Activated CD4-positive, alpha-beta memory T cell treated with anti-CD3 and anti-CD28 coated beads, Interleukin-2, amount 10 ng/mL, durations not matched to agents 7 days and 5 days (primary cell): ENCODE measurements at places on chromosomes 5 and 9. TPM values are rescaled to one million over a fixed set of nuclear protein-coding genes. Genes with fewer than 3 reads are reported as not detected.

DNA sequence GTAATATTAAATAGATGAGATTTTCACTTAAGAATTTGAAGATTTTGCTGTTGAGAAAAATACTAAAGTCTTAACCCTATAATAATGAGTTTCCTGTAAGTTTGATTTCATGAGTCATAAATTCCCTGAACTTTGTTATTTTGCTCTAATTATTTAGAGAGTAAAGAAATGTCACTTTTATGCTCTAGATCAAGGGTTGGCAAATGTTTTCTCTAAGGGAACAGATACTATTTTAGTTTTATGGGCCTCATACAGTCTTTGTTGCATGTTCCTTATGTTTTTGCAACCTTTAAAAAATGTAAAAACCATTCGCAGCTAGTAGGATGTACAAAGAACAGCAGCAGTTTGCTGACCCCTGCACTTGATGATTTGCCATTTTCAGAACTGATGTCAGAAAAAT lies 480 bp upstream of the TXNDC8 start:
- peaks cover 1% of the 10 kb centered on the region for H3K27me3 ChIP-seq
- DNase-seq = no peak
- no peaks in the 10 kb centered on the region for H3K36me3 ChIP-seq
- H3K27ac ChIP-seq = no peak overlapping the region
- no peaks in the 10 kb centered on the region for H3K4me1 ChIP-seq

DNA sequence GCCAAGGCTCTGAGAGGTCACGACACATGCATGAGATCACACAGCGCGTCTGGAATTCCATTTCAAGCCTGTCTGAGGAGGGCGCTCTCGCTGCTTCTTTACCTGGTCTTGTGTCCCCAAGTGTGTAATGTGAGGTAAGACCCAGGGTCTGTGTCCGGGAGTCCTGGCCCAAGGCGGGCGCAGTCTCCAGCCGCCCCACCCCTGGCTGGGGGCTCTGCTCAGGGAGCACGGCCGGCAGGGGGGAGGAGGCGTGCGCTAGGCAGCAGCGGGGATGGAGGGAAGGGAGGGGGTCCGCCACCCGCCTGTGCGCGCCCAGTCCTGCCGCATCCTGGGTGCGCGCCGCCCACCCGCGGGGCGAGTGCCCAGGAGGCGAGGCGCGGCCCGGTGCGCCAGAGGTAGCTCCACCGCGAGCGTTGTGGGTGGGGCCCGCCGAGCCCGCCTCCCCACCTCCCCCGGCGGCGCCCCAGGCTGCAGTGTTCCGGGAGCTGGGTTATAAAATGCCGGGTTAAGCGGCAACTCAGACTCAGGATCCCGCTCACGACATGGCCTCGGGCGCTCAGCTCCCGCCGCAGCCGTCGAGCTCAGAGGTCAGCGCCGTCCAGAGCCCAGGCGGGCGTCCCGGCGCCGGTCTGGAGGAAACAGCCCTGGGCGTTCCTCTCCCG lies at the start of gene CCNI2:
CCNI2 (plus strand) TSS at position 473 of the 662 bp plus-strand sequence; CDS start at position 543, 70 bp downstream.
- peak; percentile 67 for DNase-seq
- H3K27ac ChIP-seq = no peak within 1 kb of the TSS
- peaks cover 12% of the 10 kb centered on the region for H3K36me3 ChIP-seq

DNA sequence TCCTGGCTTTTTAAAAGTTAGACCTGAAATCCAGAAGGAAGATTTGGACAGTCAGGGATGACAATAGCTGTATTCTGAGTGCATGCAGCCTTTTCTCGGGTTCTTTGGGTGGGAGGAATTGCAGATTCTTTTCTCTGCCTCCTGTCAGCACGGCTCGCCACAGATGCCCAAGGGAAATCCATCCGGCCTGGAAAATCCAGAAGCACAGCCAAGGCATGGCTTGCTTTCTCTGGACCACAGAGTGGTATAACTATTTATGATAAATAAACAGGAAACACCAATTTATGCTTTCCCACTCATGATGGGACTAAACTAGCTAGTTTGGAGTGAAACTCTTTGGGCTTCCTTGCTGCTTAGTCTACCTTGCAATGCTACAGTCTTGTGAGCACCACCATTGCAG lies 59.1 kb downstream of the C9orf152 start:
- peaks cover 83% of the 10 kb centered on the region for H3K4me1 ChIP-seq
- H3K27ac ChIP-seq = peak overlapping the region; percentile 95
- H3K36me3 ChIP-seq = peaks cover 60% of the 10 kb centered on the region
- H3K4me3 ChIP-seq = peak overlapping the region; percentile 91
- no peaks in the 10 kb centered on the region for H3K27me3 ChIP-seq
- DNase-seq = no peak

DNA sequence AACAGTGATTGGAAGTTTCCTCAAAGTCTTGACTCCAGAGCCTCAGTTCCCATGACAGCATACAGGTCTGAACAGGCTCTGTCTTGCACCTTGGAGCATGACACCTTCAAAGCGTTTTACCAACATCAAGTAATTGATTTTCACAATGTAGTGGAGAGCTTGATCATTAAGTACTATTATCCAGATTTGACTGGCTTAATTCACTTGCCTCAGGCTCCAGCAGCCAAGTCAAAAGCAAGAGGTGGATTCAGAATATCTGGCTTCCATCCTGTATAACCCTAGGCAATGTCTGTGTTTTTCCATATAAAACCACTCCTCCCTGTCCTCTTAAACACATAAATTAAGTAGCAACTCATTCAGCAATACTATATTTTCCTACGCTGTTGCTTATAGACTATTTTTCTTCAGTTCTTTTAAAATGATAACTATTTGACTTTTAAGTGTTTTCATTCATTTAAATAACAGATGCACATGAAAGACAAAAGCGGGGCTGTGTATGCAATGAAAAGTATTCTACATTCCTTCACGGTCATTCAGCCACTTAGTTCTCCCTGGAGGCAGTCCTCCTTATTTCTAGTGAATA lies 150.8 kb upstream of the RANBP3L start:
- no peak for DNase-seq
- no peak overlapping the region for H3K4me3 ChIP-seq
- no peaks in the 10 kb centered on the region for H3K4me1 ChIP-seq
- H3K36me3 ChIP-seq = no peaks in the 10 kb centered on the region

DNA sequence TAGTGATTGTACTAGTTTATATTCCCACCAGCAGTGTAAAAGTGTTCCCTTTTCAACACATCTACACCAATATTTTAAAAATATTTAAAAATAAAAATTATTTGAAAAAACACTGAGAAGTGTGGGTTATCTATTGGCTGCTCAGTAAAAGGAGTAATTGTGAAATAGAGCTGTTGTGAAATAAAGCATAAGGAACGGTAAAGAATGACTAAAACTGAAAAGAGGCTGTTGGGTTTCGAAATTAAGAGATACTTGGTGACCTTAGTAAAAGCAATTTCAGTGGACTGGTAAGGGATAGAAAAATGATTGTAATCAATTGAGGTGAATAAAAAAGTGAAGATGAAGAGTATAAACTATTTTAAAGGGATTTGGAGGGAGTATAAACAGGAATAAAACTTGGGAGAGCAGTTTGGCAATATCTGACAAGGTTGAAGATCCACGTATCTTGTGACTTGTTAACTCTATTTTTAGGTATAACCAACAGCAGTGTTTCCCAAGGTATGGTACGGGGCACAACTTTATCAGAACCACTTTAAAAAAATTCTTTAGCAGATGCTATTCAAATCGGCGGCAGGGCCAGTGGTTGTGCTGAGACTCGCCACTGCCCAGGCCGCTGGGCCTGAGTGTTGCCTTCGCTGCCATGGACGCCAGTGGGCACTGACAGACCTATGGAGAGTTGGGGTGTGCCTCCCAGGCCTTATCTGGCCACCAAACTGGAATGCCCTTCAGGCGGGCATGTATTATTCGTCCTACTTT lies 63.3 kb downstream of the TMEM38B start:
- H3K27ac ChIP-seq = no peak overlapping the region
- no peaks in the 10 kb centered on the region for H3K36me3 ChIP-seq
- H3K4me3 ChIP-seq = no peak overlapping the region
- H3K4me1 ChIP-seq = no peaks in the 10 kb centered on the region

ANKRD34B gene
- not detected for total RNA-seq

DPM2 gene
- total RNA-seq = 48.2 TPM

DNA sequence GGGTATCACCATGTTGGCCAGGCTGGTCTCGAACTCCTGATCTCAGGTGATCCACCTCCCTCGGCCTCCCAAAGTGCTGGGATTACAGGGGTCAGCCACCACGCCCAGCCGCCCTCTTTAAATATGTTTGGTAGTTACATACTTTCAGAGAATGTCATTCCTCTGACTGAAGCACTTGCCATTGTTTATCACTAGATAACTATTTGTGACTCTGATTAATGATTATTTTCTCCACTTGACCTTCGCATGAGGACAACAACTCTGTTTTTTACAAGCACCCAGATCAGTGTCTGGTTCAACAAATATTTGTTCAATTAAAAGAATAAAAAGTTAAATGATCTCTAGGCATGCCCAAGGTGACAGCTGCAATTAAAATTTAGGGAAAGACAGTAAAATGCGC lies 56.2 kb downstream of the CLINT1 start:
- no peak overlapping the region for H3K4me3 ChIP-seq
- H3K36me3 ChIP-seq = peaks cover 25% of the 10 kb centered on the region
- H3K27me3 ChIP-seq = no peaks in the 10 kb centered on the region
- no peaks in the 10 kb centered on the region for H3K4me1 ChIP-seq
- no peak overlapping the region for H3K27ac ChIP-seq

DNA sequence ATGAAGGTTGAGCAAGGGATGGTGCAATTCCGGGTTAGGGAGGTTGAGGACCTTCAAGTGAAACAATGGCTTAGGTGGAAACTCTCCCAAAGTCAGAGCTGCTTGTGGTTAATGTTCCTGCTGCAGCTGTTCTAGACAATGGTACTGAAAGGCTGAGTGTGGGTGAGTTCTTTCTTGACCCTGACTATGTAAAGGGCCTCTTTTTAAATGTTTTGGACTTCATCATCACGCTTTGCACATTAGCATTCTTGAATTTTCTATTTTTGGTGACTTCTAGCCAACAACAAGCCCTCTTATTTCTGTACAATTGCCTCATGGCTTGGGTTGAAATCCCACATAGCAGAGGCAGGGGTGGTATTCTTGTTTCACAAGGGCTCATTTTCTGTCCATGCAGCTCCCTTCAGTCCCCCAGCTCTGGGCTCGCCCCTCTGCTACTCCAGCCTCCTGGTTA lies 136.3 kb upstream of the ANKRD55 start:
- DNase-seq = no peak
- H3K36me3 ChIP-seq = peaks cover 2% of the 10 kb centered on the region
- no peak overlapping the region for H3K27ac ChIP-seq
- no peak overlapping the region for H3K4me3 ChIP-seq
- no peaks in the 10 kb centered on the region for H3K4me1 ChIP-seq

DNA sequence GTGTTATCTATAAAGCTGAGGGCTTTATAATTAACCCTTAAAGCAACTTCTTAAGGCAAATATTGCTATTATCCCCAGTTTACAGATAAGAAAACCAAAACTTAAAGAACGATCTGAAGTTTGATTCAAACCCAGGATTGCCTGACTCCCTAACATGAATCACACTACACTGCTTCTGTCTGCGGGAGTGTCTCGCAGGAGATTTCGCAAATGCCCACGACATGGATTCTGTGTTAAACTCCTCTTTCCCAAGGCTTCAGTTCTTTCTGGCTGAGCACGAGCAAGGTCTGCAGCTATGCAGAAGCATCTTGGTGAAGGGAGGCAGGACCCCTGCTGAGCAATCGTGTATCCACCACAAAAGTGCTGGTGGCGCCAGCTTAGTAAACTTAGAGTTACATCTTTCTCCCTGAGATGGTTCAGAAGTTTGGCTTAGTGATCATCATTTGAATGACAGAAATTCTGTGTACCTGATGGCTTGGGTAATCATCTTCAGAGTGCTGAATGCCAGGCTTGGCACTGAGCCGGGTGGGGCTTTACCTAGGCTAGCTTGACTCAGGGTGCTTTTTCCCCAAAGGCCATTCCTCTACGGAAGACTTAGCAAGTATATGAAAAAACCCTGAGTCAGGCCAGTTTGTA lies 81.4 kb upstream of the PIK3R1 start:
- H3K27me3 ChIP-seq = peaks cover 9% of the 10 kb centered on the region
- no peak overlapping the region for H3K27ac ChIP-seq
- H3K4me3 ChIP-seq = no peak overlapping the region
- no peaks in the 10 kb centered on the region for H3K36me3 ChIP-seq

PCDHB8 gene
- not detected for total RNA-seq

GRCh38 chr9:104256031-104256695 lies 162.1 kb downstream of the SMC2 start:
- H3K27me3 ChIP-seq = no peaks in the 10 kb centered on the region
- H3K27ac ChIP-seq = no peak overlapping the region
- H3K36me3 ChIP-seq = no peaks in the 10 kb centered on the region
- H3K4me1 ChIP-seq = no peaks in the 10 kb centered on the region
- DNase-seq = no peak

DNA sequence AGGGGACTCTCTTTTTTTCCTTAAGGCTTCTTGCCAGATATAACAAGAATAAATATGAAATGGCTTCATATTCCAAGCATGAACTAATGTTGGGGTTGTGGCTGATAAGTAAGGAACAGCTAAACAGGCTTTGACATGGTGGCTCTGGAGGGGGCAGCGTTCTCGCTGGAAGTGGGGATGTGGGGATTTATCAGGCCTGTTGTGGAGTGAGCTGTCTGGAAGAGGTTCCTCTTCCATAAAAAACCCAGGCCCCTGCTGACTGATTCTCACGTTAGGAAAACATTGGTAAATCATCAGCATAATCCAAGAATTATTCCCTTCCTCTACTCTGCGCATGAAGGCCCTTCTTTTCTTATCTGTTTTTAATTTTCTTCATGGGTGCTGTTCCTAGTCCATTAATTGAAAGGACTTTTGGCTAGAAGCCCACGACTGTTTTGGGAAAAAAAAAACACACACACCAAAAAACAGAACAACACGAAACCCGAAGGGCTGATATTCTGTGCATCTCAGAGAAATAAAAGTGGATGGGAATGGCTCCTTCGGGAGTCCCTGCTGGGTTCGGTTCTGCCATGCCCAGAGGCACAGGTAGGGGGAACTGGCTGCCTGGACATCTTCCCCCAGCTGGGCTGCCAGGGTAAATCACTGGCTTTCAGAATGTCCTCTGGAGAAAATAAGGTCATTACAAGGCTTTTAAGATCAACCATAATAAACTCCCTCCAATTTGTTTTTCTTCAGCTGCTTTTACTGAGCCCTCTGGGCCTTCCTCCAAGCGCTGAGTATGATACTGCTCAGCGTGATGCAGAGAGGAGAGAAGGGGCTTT lies 297.0 kb downstream of the SLIT3 start:
- H3K36me3 ChIP-seq = no peaks in the 10 kb centered on the region
- no peak for DNase-seq
- no peak overlapping the region for H3K4me3 ChIP-seq
- H3K27ac ChIP-seq = no peak overlapping the region
- peaks cover 7% of the 10 kb centered on the region for H3K27me3 ChIP-seq

SHISAL2B gene
- not detected for total RNA-seq

GRCh38 chr5:148887123-148887881 lies 60.9 kb downstream of the ADRB2 start:
- H3K27me3 ChIP-seq = peaks cover 9% of the 10 kb centered on the region
- H3K4me3 ChIP-seq = no peak overlapping the region
- H3K27ac ChIP-seq = no peak overlapping the region
- DNase-seq = no peak

DNA sequence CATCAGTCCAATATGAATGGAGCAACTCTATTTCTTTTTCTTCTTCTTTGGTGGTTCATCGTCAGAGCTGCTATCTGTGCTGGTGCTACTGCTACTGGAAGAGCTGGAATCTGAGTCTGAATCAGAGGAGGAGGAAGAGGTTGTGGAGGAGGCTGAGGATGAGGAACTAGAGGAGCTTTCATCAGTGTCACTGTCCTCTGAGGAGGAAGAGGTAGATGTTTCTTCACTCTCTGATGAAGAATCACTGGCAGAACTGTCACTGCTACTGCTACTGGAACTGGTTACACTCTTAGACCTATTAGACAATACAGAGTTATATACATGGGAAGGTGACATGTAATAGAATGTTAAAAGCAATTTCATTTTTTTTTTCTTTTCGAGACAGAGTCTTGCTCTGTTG lies 27.8 kb downstream of the ZCCHC10 start:
- H3K4me3 ChIP-seq = no peak overlapping the region
- DNase-seq = no peak
- peaks cover 18% of the 10 kb centered on the region for H3K36me3 ChIP-seq
- H3K4me1 ChIP-seq = no peaks in the 10 kb centered on the region
- no peak overlapping the region for H3K27ac ChIP-seq
